ENCODE measurements at places on chromosomes 11 and 22.

GRCh38 chr11:68968306-68969250 is 12.2 kb downstream of the MRGPRD start:
- DNase-seq: no peak

GRCh38 chr11:118435290-118435892 is 901 bp upstream of the KMT2A start:
- peak; percentile 37 for DNase-seq

DNA sequence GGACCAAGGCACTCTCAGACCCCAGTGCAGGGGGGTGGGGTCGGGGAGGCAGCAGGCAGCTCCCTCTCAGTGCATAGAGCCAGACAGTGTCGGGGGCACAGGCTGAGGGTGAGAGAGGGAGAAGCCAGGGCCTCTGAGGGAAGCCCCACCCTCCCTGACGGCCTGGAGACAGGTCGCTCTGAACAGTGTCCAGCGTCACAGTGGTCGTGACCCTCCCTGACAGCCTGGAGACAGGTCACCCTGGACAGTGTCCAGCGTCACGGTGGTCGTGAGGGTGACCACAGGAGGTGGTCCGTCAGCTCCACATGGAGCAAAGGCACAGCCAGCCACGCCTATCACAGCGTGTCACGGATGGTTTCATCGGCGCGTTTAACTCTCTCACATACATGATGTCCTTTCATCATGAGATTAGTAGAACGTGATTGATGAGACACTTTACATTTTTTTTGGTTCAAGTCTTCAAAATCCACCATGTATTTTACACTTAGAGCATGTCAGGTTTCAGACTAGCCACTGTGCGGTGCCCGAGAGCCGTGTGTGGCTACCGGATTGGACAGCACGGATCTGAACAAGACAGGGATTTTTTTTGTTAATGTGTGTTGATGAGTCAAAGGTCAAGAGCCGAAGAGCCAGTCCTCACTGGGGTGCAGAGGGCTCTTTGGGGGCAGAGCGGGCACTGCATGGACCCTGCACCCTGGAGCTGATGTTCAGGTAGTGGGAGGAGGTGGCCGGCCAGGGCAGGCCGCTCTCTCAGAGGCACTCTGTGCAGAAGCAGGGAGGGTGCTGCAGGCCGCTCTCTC is 23.9 kb upstream of the PANX2 start:
- peak; percentile 80 for DNase-seq

- DNase-seq: no peak
Measured at GRCh38 chr22:40416636-40417035, 46.2 kb downstream of the SGSM3 start.

DNA sequence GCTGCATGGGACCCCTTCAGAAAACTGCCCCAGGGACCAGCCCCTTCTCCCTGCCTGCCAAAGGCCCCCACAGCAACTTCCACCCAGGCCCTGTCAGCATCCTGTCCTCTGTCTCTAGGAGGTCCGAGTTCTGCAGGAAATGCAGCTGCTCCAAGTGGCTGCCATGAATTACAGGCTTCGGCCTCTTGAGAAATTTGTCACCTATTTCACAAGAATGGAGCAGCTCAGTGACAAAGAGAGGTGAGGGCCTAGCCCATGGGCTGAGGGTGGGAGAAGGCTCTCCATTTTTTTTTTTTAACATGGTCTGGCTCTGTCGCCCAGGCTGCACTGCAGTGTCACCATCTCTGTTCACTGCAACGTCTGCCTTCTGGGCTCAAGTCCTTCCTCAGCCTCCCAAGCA is 7.3 kb downstream of the RGL4 start:
- DNase-seq: no peak

- no peak for DNase-seq
Measured at GRCh38 chr11:112300094-112300786, 39.6 kb upstream of the PLET1 start.

- peak; percentile 30 for DNase-seq
Measured at GRCh38 chr11:68312117-68312779, at the start of gene LRP5. Gene LRP5 (plus strand): TSS chr11:68312591. CDS start chr11:68312715, 124 bp downstream.

DNA sequence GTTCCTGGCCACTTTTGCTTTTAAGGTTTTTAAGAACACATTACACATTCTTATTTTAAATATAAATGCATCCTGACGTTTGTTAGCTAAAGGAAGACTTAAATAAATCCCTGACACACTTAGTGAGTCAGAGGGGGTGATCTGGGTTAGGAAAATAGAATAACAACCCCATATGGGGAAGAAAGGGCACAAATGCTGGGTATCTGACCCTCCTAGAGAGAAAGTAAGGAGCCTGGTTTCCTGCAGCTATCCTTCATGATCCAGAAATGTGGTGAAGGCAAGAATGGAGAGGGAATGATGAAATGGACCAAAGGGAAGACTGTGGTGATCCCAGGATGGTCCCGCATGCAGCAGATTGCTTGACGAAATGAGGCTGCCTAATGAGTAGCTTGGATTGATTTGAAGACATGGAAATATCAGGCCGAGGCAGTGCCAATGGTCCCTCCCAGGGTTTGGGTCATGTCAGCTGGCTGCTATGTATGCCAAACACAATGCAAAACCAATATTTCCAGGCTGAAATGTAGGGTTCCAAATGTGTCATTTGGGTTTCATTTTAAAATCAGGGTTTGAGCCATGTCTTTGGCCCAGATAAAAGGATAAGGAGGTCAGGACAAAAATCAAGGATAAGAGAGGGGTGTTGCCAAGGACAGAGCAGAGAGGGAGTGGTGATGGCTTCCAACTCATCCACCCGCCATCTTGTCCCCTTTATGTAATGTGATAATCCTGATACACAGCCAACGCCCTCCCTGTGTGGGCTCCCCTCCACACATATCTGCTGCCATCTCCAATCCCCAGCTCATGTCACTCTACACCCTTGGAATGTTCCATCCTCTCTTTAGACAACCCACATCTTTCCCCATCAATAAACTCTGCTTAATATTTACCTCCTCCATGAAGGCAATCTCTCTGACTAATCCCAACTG is 135.1 kb upstream of the PITPNB start:
- peak; percentile 58 for DNase-seq

DNA sequence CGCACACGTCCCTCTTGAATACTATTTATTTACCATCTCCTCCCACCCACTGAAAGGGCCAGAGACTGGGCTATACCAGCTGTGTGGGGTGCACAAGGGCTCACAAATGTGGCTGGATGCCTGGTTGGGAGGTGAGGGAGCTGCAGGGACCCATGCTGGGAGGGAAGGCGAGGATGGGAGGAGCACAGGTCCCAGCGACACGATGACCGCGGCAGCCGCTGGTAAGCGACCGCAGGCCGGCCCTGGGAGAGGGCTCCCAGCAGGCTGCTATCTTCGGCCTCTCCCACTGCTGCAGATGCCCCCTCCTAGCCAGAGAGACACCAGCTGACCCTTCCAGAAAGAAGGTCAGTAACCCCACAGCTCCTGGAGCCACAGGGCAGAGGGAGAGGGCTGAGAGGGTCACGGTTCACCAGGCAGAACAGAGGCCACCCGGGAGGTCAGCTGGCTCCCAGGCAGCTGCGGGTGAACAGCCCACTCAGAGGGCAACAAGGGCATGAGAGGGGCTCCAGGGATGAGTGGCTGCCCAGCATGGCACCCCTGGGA is 163.9 kb downstream of the CRYBB2 start:
- no peak for DNase-seq

GRCh38 chr11:65442842-65443331 is 20.3 kb downstream of the NEAT1 start:
- peak; percentile 36 for DNase-seq

DNA sequence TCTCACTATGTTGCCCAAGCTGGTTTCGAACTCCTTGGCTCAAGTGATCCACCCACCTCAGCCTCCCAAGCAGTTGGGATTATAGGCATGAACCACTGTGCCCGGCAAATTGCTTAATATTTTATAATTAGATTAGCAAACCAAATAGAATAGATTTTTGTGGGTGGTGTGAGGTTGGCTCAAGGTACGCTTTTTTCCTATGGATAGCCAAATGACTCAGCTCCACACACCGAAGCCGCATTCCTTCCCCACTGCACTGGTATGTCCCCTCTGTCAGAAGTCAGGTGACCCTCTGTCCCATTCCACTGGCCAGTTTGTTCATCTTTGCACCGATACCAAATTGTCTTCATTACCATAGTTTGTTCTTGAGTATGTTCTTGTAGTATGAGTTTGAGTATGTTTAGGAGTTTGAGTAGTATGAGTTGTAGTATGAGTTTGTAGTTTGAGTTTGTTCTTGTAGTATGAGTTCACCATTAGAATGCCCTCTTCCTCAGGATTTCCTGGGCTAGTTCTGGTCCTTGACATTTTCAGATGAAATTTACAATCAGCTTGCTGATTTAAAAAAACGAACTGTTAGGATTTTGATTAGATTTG is 19.4 kb downstream of the SUSD2 start:
- peak; percentile 19 for DNase-seq

- no peak for DNase-seq
Measured at GRCh38 chr22:22506736-22507135, 1.8 kb downstream of the ZNF280B start.

- DNase-seq: no peak
Measured at GRCh38 chr22:23537416-23537815, 42.7 kb downstream of the IGLL1 start.

- no peak for DNase-seq
Measured at GRCh38 chr22:36510384-36510783, 3.5 kb upstream of the FOXRED2 start.

DNA sequence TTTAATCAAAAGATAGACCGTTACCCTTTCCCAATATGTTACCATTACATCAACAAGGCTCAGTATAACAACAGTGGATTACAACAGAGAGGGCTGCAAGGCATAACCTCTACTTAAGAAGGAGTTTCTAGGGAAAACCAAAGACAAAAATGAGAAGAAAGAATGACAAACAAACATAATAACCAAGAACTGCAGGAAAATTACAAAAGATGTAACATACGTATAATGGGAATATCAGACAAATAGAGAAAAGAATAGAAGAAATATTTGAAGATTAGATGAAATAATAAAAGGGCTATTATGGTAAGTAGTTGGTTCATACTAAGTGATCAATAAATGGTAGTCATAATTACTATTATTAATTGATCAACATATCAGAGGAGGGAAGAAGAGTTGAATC is 39.1 kb downstream of the SPON1 start:
- no peak for DNase-seq

- DNase-seq: no peak
Measured at GRCh38 chr11:118076754-118077281, at the start of gene TMPRSS4. Gene TMPRSS4 (plus strand): TSS chr11:118077078. CDS start chr11:118077303, 225 bp downstream.

GRCh38 chr22:36104988-36105387 is 55.6 kb downstream of the APOL3 start:
- DNase-seq: peak; percentile 25

DNA sequence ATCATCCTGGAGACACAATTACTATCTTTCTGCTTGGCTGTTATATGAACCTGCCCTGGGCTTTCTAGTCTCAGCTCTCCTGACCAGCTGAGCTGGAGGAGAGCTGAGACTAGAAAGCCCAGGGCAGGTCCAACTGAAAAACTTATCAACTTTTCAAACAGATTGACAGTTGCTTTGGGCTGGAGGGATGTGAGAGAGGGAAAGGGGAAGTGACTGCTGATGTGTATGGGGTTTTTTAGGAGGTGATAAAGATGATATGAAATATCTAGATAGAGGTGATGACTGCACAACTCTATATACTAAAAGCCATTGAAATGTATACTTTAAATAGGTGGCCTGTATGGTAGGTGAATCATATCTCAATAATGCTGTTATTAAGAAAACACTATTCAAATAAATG is 60.2 kb upstream of the CHRM4 start:
- DNase-seq: no peak

- peak; percentile 56 for DNase-seq
Measured at GRCh38 chr11:68200639-68201038, 12.5 kb downstream of the KMT5B start.

DNA sequence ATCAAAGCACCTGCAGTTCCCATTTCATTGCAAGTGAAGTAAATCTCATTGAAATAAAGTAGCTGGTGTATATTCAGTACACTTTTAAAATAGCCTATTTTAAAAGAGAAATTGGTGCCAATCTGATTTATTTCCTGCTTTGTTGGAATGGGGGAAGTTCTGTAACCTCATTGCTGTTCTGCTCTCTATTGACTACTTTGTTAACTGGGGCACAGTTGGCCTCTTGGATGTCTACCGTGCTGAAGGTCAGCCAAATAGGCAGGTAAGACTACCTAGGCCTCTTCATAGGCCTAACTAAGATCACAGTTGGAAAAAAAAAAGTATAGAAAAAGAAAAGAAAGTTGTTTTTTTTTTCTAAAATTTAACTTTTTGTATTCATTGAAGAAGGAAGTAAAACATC is 9.2 kb downstream of the CTNND1 start:
- no peak for DNase-seq

DNA sequence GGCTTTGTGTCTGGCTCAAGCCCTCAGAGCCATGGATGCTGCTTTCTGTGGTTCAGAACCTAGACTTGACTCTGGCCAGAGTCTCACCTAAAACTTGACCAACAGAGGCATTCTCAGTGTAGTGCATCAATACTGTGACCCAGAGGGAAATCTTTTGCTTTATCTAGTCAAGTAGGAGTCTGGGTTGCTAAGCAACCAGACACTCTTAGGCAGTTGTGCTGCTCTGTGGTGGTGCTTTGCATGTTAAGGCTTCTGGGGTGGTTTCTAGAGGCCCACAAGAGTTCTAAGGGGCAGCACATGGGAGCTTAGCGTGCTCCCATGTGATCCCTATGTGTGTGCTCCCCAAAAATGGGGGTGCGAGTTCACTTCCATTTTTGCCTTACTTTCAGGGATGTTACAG is 224.6 kb upstream of the PLET1 start:
- DNase-seq: no peak

- DNase-seq: no peak
Measured at GRCh38 chr22:19526702-19527111, 2.5 kb upstream of the CLDN5 start.

GRCh38 chr22:24969560-24970301 is 17.2 kb downstream of the KIAA1671 start:
- peak; percentile 73 for DNase-seq
